ENCODE measurements at places on chromosomes 16 and 17. TPM values are rescaled to one million over a fixed set of nuclear protein-coding genes. Genes with fewer than 3 reads are reported as not detected.

The UBALD1 gene
- total RNA-seq = 3.2 TPM

The UMOD gene
- total RNA-seq = not detected

The NXPH3 gene
- 4.4 TPM for total RNA-seq

The IRX6 gene
- not detected for total RNA-seq

The HEATR9 gene
- total RNA-seq = not detected

The EME1 gene
- 9.2 TPM for total RNA-seq

The SBK1 gene
- total RNA-seq = not detected

The ST6GALNAC2 gene
- total RNA-seq = 5.7 TPM

The GNAO1 gene
- total RNA-seq = not detected

The KRTAP4-1 gene
- total RNA-seq = not detected

Data from aortic smooth muscle cell (primary cell).